ENCODE measurements at places on chromosomes 4 and X.

DNA sequence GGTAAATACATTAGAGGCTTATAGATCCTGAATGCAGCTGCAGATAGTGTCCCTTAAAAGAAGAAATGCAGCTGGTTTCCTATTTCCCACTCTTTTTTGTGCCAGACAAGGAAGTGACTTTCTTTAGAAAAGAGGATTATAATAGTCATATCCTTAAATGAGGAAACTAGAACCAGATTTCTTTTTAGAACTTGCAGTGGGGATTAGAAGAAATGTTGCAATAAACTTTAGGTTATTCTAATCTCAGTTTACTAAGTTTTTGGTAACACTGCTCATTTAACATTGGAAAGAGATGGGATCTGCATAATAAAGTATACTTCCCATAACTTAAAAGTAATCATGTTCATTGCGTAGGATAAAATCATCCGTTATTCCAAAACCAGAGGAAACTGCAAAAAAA is 101.9 kb downstream of the SLIT2 start:
- no peak for DNase-seq

DNA sequence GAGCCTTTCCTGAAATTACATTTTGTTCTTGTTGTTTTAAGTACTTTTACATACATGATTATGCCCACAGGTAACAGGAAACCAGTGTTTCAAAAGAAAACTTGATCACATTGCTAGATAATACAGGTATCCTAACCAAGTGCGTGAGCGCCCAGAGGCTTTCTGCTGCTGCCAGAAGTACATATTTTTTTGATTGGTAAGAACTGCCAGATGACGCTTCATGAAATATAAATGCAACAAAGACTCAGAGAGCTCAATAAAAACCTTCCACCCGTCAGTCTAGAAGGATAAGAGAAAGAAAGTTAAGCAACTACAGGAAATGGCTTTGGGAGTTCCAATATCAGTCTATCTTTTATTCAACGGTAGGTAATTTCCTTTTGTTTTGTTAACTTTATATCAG is at the start of gene EPGN:
Gene EPGN, plus strand, starts transcription at position 256 of the 400 bp plus-strand sequence. Its CDS starts 64 bp downstream, at position 320.
- DNase-seq = no peak

DNA sequence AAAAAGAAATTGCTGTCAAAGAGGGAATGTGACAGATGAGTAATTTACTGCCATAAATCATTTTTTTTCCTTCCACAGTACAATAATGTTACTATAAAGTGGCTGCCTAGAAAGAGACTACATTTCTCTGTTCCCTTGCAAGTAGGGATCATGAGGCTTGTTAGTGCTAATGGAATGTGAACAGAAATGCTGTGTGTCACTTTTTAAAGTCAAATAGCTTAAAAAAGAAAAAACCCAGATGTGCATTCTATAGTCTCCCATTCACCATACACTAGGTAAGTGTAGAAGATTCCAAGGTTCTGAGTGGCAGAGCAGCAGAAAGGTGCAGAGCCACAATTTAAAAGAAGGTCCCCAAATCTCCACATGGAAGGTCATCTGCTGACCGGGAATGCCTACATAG is 328.4 kb downstream of the CAMK2D start:
- DNase-seq = no peak

DNA sequence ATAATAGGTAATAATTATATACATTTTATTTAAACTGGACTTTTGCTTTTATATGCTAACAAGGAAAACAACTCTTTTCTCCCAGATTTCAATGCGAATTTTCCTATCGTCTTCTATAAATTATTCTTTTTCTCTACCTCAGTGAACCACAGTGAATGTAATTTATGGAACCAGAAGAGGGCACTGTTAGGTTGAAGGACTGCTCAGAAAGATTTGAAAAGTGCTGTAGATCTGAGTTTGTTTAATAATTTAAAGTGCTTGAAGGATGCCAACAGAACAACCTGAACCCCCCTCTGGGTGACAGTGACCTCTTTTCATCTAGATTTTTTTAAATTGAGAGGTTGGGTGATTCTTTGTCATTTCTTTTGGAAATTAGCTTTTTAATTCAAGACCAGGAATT is 54.9 kb downstream of the PHOX2B start:
- DNase-seq = no peak

GRCh38 chr4:122005064-122005755 is 53.4 kb upstream of the TRPC3 start:
- no peak for DNase-seq

- DNase-seq = no peak
Observed at GRCh38 chrX:86121916-86122315, 26.3 kb upstream of the DACH2 start.

DNA sequence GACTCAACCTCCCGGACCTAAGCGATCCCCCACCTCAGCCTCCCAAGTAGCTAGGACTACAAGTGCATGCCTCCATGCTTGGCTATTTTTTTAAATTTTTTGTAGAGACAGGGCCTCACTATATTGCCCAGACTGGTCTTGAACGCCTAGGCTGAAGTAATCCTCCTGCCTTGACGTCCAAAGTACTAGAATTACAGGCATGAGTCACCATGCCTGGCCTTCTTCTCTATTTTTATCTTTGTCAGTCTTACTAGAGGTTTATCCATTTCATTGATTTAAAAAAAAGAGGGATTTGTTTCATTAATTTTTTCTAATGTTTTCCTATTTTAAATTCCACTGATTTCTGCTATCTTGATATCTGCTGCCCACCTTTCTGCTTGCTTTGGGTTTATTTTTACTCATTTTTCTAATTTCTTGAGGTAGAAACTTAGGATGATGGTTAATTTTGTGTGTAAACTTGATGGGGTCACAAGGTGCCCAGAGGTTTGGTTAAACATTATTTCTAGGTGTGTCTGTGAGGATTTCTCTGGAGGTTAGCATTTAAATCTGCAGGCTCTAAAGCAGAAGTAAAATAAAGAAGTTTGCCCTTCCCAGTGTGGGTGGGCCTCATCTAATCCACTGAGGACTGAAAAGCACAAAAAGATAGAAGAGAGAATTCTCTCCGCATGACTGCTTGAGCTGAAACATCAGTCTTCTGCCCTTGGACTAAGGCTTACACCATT is 116.2 kb upstream of the DCLK2 start:
- DNase-seq = no peak

DNA sequence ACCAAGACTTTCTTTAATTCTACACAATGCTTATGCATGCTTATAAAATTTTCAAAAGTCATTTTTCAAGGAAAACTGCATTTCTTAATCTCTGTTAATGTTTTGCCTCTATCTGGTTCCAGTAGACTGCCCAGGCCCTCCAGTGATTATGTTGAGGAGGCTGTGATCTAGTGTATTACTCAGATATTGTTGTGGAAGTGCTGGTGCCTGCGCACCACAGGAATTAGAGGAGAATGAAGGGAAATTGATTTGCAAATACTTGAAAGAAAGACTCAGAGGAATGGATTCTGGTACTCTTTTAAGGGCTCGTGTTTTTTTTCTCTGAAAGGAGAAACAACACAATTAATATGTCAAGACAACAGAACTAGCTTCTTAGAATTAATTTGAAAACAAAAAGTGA is 1015.1 kb downstream of the RPA4 start:
- no peak for DNase-seq

- DNase-seq = no peak
Observed at GRCh38 chr4:67465032-67465762, 80.1 kb downstream of the CENPC start.

DNA sequence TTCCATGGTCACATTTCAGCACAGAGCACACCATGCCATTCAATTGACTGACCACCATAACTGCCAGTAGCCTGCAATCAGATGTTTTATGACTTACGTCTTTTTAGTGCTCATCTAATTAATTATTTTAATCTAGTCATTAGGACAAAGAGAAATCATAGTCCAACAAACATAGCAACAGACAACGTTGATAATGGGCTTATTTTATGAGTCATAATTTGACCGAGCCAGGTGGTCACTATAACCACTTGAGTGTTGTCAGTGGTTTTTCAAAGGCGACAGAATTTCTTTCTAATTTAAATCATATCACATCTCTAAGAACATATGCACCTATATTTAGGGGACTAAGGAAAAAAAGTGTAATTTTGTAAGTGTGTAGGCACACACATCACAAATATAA is 1.9 kb downstream of the SEC24D start:
- no peak for DNase-seq

DNA sequence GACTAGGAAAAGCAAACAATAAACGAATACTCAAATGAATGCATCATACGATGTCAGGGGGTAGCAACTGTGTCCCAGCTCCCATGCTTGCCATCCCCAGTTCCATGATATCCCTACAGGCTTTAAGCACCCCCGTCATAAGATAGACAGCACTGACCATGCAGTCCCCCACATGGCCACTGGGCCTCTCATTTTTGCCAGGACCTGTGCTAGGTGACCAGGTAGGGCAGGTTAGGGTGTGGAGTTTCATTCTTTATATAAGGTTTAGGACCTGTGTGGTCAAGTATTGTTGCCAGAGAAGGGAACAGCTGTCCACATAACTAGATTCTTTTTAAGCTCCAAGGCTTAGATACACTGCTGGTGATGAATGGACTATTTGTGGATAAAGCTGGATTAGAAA is 9.7 kb downstream of the PPEF2 start:
- no peak for DNase-seq

- no peak for DNase-seq
Observed at GRCh38 chrX:10071451-10072144, 85.2 kb upstream of the CLCN4 start.

DNA sequence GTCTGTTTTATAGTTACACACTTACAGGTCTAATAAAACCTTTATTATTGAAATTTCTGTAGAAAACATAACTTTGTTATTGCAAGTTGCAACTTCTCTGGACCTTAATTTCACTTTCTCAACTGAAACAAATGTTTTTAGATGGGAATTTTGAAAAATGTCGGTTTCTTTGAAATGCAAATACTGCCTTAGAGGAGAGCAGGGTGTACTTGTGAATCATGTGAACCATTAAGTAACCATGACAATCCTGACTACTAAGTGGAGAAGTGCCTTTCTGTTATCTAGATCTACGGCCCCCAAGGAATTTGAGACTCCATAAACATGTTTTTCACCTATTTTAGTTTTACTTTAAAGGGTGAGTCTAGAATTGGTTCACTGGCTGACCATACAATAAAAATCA is 8.5 kb upstream of the ARMCX2 start:
- DNase-seq = no peak

DNA sequence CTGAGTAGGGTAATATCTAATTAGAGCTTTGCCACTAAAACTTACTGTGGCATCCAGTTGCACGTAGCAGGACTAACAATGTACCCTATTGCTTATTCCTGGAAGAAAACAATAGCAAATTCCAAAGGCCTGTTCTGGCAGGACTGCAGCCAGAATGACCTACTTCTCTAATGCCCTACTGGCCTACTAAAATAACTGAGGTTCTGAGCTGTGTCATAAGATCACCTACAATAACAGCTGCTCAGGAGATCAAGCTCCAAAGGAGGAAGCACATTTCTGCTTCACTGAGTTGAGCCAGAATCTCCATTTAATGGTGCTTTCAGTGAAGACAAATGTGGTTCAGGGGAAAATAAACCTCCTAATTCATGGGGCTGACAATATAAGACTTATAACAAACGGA is 42.2 kb upstream of the CXCL8 start:
- no peak for DNase-seq

GRCh38 chr4:158958489-158959270 is 144.2 kb upstream of the RAPGEF2 start:
- DNase-seq = no peak

- DNase-seq = no peak
Observed at GRCh38 chr4:151950993-151951670, 190.3 kb upstream of the GATB start.

DNA sequence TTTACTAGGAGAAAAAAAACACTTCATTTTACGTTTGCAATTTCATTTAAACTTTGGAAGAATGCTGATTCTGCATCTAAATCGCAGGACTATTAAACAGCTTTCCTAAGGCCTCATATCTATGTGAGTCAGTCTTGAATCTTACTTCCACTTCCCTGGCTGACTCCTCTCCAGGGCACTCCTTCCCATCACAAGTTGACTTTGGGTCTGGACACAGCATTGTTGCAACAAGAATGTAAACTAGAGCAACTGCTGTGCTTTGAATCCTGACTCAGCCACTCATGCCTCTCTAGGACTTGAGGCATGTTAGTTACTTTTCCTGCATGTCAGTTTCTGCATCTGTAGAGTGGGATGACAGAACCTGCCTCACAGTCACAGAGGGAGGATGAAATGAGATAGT is 413.8 kb downstream of the FAT4 start:
- no peak for DNase-seq

- DNase-seq = no peak
Observed at GRCh38 chrX:120029354-120029753, 48.1 kb downstream of the RHOXF2B start.

DNA sequence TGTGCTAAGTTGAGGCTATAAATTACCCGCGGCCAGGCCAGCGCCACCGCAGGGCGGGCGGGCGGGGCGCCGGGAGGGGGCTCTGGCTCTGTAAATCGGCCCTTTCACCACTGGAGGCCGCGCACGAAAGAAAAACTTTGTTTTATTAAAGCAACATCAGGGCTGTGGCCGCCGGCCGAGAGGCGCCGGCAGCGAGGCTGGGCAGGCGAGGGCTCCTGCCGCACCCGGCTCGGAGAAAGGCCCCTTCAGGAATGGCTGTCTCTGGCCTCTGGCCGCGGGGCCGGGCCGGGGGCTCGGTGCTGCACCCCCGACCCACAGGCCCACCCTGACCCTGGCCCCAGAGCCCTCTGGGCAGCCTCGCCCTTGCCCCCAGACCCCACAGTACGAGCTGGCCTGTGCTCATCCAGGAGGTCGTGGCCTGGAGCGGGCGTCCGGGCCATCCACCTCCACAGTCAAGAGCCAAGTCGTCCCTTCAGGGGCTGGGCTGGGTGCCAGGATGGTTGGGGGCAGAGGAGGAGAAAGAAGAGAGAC is 29.5 kb upstream of the FGFR3 start:
- DNase-seq = no peak

DNA sequence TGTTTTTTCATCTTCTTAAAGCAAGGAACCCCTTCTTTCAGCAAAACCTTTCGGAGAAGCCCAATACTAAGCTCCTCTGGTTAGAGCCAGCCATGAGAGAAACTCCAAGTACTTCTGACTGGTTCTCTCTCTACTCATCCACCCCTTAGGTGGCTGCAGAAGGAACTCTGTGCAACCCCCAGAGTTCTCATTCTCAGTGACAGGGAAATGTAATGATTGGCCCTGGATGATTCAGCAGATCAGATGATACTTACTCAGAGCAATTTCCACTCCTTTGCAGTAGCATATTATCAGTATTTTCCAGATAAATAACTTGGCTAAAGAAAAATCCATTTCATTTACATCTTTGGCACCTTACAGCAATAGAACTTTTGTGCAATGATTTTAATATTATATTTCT is 3.2 kb downstream of the SPP1 start:
- no peak for DNase-seq

GRCh38 chr4:182174979-182175378 is 68.2 kb upstream of the TENM3 start:
- DNase-seq = no peak

DNA sequence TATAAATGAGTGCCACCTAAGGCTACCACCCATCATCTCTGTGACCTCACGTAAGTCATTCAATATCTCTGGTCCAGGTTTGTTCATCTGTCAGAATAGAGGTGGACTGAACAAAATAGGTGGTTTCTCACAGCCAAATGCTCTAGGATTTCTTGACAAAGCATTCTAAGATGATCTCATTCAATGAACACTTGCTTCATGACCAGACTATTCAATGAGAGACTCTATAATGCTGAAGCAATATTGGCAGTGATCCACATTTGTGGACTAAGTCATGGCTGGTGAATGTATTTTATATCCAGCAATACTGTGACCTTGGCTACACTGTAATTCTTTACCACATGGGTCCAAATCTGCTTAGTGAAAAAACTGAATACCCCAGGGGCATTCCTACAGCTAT is 37.9 kb downstream of the LDB2 start:
- no peak for DNase-seq
